ENCODE measurements at places on chromosomes 12 and 14. TPM values are rescaled to one million over a fixed set of nuclear protein-coding genes. Genes with fewer than 3 reads are reported as not detected.

CCDC175 gene
- total RNA-seq = not detected

DNA sequence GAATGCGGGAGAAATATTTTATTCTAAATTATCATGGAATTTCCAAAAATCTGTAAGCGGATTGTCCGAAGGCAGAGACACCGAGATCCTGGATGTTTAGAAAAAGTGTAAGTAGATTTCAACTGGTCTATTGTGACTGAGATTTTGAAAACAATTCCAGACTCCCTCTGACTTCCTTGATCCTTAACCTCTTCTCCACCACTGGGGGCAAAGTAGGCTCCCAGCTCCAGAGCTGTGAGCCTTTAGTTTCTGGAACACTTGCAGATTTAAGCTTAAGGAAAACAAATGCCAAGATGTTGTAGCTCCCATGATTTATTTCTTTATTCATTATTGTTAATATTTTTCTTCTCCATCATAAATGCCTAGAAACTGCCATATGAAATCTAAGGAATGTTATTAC, 1320.5 kb upstream of the SEL1L start:
- H3K27ac ChIP-seq = no peak overlapping the region
- no peaks in the 10 kb centered on the region for H3K27me3 ChIP-seq
- no peak for DNase-seq
- no peaks in the 10 kb centered on the region for H3K36me3 ChIP-seq
- no peak overlapping the region for H3K4me3 ChIP-seq

TTC9 gene
- 0.35 TPM for total RNA-seq

GRCh38 chr14:93016275-93016845, 93.4 kb downstream of the CHGA start:
- H3K4me1 ChIP-seq = peaks cover 13% of the 10 kb centered on the region
- no peak overlapping the region for H3K4me3 ChIP-seq
- no peak overlapping the region for H3K27ac ChIP-seq
- no peak for DNase-seq
- H3K36me3 ChIP-seq = peaks cover 18% of the 10 kb centered on the region

DNA sequence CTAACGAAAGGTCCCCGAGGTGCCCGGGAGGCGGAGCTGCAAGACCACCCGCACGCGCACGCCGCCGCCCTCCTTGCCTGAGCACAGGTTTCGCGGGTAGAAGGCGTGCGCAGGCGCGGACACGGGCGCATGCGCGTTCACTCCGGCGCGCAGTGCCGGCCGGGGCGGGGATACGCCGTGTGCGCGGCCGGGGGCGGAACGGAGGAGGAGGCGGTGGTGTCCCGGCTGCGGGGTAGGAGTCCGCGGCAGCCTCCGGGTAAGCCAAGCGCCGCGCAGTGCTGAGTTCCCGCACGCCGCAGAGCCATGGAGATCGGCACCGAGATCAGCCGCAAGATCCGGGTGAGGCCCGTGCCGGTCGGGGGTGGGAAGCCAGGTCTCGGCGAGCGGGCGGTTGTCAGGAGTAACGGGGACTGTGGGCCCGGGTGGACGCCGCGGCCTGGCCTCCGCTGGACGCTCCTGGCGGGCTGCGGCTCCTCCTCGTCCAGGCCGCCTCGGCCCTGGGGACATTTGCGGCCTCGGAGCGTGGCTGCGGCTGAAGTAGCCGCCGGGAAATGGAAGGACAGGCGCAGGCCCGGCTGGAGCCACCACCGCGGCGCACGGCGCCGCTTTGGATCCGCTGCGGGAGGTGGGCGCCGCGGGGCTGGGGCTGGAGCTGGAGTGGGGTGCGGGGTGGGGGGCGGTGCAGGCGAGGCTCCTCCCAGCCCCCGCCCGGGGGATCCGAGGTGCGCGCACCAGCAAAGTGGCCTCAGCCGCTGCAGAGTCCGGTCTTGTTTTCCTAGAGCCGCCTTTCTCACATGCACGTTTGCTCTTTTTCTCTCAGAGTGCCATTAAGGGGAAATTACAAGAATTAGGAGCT, at the start of gene ZC3H14:
TSS of gene ZC3H14 (plus strand) at position 207 of the 856 bp plus-strand sequence. CDS start at position 304, 97 bp downstream.
- no peaks in the 10 kb centered on the region for H3K27me3 ChIP-seq
- H3K4me1 ChIP-seq = no peaks in the 10 kb centered on the region
- peak; percentile 90 for DNase-seq
- peak within 1 kb of the TSS; percentile 84 for H3K27ac ChIP-seq
- H3K36me3 ChIP-seq = no peaks in the 10 kb centered on the region

DNA sequence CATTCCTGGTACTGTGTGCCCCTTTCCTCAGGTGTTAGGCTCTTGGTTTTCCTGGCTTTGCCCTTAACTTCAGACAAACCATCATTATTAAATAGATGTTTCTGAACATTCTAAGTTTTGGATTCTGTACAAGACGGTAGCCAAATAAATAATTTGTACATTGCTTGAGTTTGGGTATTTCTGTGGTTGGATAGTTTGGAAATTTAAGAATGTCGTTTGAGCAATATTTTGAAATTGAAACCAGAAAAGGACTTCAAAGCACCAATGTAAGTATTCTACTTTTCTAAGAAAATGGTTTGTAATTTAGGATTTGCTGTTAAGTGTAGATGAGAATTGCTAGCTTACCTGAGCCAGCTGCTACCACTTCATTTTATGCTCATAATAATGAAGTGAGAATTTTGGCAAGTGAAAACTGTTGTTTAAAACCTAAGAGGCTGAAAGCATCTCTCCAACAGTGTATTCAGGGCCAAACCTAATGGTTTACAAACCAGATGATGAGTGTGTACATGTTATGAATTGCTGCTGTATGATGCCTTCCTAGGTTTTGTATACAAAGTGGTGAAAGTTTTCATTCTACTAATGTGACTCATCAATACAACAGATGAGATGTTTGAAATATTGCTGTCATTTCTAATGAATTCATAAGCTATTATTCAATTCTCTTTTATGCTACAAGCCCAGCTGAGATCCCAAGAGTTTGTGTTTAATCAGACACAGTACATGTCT, 181.5 kb upstream of the PRKD1 start:
- no peaks in the 10 kb centered on the region for H3K36me3 ChIP-seq
- H3K4me1 ChIP-seq = no peaks in the 10 kb centered on the region
- no peak overlapping the region for H3K4me3 ChIP-seq
- DNase-seq = no peak
- H3K27ac ChIP-seq = no peak overlapping the region
- no peaks in the 10 kb centered on the region for H3K27me3 ChIP-seq

SOX5 gene
- total RNA-seq = 4.0 TPM

GRCh38 chr12:96247563-96247962, 53.4 kb downstream of the ELK3 start:
- no peaks in the 10 kb centered on the region for H3K4me1 ChIP-seq
- no peaks in the 10 kb centered on the region for H3K36me3 ChIP-seq
- no peak overlapping the region for H3K4me3 ChIP-seq
- no peaks in the 10 kb centered on the region for H3K27me3 ChIP-seq
- DNase-seq = no peak

- peaks cover 4% of the 10 kb centered on the region for H3K27me3 ChIP-seq
- no peaks in the 10 kb centered on the region for H3K4me1 ChIP-seq
- H3K4me3 ChIP-seq = no peak overlapping the region
- no peak overlapping the region for H3K27ac ChIP-seq
- no peaks in the 10 kb centered on the region for H3K36me3 ChIP-seq
Observed at GRCh38 chr12:49961993-49962764, 507 bp downstream of the AQP5 start.

- no peak overlapping the region for H3K27ac ChIP-seq
- no peaks in the 10 kb centered on the region for H3K4me1 ChIP-seq
- H3K27me3 ChIP-seq = peaks cover 78% of the 10 kb centered on the region
- no peaks in the 10 kb centered on the region for H3K36me3 ChIP-seq
Observed at GRCh38 chr12:53972152-53972702, 699 bp upstream of the HOXC11 start.

GRCh38 chr14:80930836-80931389, 10.6 kb downstream of the CEP128 start:
- peak; percentile 69 for DNase-seq
- no peaks in the 10 kb centered on the region for H3K27me3 ChIP-seq
- no peaks in the 10 kb centered on the region for H3K36me3 ChIP-seq
- no peak overlapping the region for H3K4me3 ChIP-seq

GUCY2C gene
- total RNA-seq = 107 TPM

RGS6 gene
- 0.54 TPM for total RNA-seq

GRCh38 chr14:89184952-89185351, 232.1 kb downstream of the FOXN3 start:
- H3K4me3 ChIP-seq = no peak overlapping the region
- no peak overlapping the region for H3K27ac ChIP-seq
- DNase-seq = no peak
- no peaks in the 10 kb centered on the region for H3K36me3 ChIP-seq
- no peaks in the 10 kb centered on the region for H3K4me1 ChIP-seq

DNA sequence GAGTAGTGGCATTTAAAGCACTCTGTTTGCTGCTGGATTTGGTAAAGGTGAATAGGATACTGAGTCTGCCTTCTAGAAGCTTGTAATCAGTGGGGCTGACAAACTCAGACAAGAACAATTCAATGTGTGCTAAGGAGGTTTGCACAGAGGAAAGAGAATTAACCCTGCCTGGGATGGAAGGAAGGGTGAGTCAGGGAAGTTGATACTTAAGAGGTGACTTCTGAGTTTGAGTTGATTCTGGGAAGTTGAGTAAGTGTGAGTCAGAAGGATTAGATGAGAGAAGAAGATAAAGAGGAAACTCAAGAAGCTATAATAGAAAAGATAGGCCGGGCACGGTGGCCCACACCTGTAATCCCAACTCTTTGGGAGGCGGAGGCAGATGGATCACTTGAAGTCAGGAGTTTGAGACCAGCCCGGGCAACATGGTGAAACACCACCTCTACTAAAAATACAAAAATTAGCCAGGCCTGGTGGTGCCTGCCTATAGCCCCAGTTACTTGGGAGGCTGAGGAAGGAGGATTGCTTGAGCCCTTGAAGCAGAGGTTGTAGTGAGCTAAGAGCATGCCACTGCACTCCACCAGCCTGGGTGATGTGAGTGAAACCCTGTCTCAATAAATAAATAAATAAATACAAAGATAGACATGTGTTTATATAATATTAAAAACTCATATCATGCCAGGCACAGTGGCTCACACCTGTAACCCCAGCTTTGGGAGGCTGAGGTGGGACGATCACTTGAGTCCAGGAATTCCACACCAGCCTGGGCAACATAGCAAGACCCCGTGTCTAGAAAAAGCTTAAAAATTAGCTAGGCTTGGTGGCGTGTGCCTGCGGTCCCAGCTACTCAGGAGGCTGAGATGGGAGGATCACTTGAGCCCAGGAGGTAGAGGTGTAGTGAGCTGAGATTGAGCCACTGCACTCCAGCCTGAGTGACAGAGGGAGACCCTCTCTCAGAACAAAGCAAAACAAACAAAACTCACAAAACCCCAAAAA, 126.8 kb upstream of the CPM start:
- H3K27ac ChIP-seq = no peak overlapping the region
- H3K27me3 ChIP-seq = no peaks in the 10 kb centered on the region
- no peak overlapping the region for H3K4me3 ChIP-seq

TAS2R8 gene
- total RNA-seq = not detected

DNA sequence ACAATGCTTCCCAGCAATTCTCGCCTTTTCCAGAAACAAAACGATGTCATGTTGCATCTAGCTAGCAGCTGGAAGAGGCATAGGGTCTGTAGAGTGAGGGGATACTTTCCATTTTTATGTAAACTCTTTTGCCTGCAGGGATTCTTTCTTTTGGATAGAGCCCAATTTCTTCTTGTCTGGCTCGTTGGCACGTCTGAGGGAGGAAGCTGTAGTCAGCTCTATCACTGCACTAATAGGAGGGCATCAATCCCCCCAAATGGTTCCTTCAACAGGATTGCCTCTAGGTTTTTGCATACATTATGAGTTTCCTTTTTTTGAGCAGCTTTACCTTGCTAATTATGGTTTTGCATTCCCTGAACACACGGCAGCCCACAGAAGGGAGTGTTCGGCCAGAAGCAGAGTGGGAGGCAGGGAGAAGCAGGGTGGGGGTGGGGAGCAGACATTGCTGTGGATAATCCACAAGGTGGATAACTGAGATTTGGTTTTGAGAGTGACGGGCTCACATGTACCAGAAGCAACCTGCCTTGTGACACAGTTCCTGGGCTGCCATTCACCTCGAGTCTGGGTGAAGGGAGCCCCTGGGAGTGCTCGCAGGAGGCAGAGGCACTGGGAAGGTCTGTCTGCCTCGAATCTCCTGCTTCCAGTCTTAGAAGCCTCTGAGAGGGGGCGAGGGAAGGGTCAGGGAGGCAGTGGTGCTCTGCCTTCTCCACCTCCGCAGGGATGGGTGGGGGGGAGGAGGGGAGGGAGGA, 24.5 kb downstream of the LRTM2 start:
- H3K27me3 ChIP-seq = no peaks in the 10 kb centered on the region
- H3K4me3 ChIP-seq = no peak overlapping the region
- no peak for DNase-seq

DNA sequence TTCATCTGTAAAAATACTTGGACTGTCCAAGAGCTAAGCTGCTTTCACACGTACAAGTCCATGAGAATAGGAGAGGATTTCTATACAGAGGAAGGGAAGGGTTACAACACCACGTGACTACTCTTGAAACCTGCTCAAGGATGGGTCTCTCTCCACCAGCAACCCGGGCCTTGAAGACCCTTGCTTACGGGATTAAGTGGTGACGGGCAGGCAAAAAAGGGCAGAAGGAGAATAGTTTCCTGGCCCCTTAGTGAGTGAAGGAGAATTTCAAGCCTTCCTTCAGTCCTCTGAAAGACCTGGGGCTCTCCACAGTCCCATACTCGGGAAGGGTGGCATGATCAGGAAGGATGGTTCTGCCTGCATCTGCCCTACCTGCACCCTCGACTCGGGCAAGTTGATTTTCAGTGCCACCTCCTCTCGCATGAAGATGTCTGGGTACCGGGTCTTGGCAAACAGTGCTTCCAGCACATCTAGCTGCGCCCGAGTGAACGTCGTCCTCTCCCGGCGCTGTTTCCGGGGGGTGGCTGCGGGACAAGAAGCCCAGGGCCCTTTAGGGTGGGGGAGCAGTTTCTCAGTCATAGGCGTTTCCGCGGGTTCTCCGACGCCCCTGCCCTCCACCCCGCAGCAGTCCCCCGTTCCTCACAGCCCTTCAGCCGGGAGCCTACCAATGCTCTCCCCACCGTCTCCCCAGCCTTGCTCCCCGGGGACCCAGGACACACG, 6.3 kb downstream of the OTX2 start:
- DNase-seq = no peak
- H3K36me3 ChIP-seq = no peaks in the 10 kb centered on the region
- no peak overlapping the region for H3K27ac ChIP-seq
- no peak overlapping the region for H3K4me3 ChIP-seq
- no peaks in the 10 kb centered on the region for H3K4me1 ChIP-seq

ADAM20 gene
- total RNA-seq = 1.9 TPM

GALNT16 gene
- 17.6 TPM for total RNA-seq

AKAP3 gene
- 2.4 TPM for total RNA-seq

- H3K36me3 ChIP-seq = no peaks in the 10 kb centered on the region
- H3K4me1 ChIP-seq = no peaks in the 10 kb centered on the region
- H3K27me3 ChIP-seq = no peaks in the 10 kb centered on the region
- no peak overlapping the region for H3K27ac ChIP-seq
- H3K4me3 ChIP-seq = no peak overlapping the region
Observed at GRCh38 chr14:54787261-54787660, 115.4 kb downstream of the GCH1 start.
